Posterior cingulate gyrus (tissue), 11 donors: ENCODE measurements at places on chromosomes 6 and 20.

DNA sequence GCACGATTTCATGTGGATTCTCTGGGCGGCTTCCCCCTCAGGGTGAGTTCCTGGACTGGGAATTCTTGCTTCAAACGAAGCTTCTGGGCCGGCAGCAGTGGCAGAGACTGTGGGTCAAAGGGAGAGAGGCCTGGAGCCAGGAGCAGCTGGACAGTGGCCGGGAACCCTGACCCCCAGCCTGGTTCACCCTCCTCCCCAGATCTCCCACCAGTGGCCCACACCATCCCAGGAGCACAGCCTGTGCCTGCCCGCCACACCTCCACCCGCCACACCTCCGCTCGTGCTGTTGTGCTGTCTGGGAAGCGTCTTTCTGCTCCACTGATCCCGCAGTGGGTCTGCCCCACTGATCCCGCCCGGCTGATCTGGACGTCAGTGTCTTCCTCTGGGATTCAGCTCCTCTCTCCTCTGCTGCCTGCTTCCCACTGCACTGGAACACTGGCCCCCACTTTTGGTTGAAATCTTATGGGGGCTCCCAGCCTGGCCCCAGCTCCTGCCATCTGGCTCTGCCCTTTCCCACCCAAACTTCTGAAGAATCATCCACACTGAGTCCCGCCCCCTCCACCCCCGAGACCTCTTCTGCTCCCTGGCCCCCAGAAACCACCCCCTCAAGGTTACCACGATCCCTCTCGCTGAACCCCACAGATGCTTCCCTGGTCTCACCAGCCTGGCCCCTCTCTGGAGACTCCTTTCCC is 9.8 kb downstream of the ZBP1 start:
- DNase-seq, result no peak

- no peak for DNase-seq
Measured at GRCh38 chr20:63525971-63526370, 5.4 kb downstream of the PPDPF start.

GRCh38 chr6:14542670-14543366 is 425.2 kb downstream of the CD83 start:
- DNase-seq, result peak; percentile 87

DNA sequence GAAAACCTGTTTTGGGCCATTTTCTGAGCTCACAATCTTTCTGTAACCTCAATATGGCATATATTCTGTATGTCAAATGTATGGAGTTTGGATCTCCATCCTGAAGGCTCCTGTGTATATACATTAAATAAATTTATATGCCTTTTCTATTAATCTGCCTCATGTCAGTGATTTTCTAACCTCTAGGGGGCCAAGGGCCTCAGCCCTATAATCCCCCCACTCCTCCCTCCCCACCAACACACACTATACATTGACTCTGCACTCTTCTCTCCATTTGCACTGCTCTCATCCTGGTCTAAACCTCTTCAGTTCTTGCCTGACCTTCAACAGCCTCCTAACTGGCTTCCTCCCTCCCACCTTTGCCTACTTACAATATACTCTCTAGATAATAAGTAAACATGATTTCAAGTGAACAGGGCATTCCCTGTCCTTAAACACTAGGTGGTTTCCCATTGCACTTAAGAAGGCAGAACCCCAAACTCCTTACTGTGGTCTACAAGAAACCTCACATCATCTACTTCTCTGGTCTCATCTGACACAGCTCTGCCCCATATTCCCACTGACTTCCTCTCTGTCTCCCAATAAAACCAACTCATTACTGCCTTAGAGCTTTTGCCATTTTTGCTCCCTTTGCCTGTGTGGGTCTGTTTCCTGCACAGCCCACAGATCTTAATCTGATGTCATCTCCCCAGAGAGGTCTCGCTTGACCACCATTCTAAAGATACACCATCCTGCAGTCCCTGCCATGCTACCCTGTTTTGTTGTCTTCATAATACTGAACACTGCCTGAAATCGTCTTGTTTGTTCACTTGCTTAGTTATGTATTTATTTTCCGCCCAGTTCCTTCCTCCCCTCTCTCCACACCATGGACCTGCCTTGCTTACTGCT is 213.7 kb downstream of the SYNE1 start:
- DNase-seq, result no peak

DNA sequence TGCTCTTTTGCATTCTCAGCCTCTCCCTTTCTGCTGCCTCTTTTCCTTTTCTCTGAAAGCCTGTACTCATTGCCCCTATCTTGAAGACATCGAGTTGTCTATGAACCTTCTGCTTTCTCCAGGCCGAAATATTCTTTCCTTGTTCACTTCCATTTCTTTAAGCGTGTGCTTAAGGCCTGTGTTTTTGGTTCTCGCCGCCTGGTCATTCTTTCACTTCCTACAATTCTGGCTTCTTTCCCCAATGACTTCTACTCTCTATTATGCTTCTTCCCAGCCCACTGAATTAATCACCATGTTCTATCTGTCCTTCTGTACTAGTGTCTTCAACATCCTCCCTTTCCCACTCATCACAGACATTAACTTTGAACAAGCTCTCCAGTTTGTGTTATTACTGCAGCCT is 69.6 kb downstream of the C6orf52 start:
- no peak for DNase-seq

DNA sequence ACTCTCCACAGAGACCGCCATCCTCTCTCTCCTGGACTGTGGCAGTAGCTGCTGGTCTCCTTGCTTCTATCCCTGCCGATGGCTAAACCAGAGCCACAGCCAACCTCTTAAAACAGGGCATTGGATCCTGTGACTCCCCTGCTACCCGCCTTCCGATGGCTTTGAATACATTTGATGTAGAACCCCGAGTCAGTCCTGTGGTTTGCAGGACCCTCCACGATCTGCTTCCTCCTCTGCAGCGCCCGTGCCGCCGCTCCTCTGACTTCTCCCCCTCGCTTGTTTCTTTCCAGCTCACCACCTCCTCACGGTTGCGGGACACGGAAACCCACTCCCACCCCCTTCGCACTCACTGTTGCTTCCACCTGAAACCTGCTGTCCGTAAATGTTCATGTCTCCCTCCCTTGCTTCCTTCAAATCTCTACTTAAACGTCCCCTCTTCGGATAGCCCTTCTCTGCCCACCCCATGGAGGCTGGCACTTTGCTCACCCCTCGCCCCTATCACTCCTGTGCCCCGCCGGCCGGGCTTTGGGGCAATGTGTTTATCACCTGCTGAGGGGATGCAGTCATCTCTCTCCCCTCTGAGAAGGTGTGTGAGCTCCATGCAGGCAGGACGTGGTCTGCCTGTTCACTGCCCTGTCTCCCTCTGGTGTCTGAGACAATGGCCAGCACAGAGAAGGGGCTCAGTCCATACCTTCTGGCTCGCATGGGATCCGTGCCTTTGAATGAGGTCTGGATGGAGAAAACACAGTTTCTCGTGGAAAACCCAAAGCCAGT is 67.8 kb downstream of the GFOD1 start:
- no peak for DNase-seq

GRCh38 chr6:91569071-91569470 is 982.2 kb upstream of the MAP3K7 start:
- no peak for DNase-seq

- DNase-seq, result no peak
Measured at GRCh38 chr6:115986026-115986425, 74.7 kb downstream of the FRK start.

GRCh38 chr6:33380272-33380981 is 11.2 kb upstream of the KIFC1 start:
- no peak for DNase-seq

DNA sequence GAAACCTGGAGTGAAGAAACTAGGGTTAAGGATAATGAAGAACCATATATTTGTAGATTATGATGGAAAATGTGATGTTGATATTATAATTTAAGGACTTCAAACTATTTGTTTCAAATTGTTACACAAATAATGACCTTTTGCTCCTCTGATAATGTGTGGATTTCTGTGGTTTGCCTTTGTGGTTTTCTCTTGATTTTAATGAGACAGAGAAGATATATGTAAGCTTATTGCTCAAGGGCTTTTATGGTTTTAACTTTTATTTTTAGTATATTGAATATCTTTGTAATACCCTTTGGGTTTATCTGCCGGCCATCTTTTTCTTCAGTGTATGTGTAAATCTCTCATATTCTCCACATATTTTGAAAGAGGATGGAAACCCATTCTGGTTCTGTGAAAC is 362.3 kb downstream of the RIMS1 start:
- DNase-seq, result no peak

DNA sequence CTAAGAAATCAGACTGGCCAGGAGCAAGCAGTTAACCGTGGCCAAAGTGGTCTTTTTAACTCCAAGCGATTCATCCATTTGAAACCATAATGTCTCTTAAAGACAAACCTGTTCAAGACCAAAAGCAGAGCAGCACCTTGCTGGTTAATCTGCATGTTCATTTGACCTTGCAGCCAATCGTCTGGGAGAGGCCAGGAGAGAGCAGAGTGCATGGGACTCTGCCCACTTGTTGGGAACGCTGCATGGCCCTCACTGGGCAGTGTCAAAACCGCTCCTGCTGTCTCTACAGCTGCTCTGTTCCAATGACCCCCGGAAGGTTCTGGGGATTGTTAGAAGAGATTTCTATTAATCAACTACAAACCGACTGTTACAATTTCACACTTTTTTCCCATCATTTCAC is 79.6 kb downstream of the OLIG3 start:
- DNase-seq, result no peak

- DNase-seq, result no peak
Measured at GRCh38 chr6:22697306-22697705, 127.9 kb downstream of the HDGFL1 start.

GRCh38 chr6:56531839-56532595 is 110.7 kb downstream of the DST start:
- DNase-seq, result no peak

GRCh38 chr20:7147220-7147601 is 379.7 kb downstream of the BMP2 start:
- no peak for DNase-seq

GRCh38 chr6:112437058-112437457 is 89.9 kb downstream of the RFPL4B start:
- no peak for DNase-seq

- no peak for DNase-seq
Measured at GRCh38 chr6:394641-395289, 3.2 kb downstream of the IRF4 start.

DNA sequence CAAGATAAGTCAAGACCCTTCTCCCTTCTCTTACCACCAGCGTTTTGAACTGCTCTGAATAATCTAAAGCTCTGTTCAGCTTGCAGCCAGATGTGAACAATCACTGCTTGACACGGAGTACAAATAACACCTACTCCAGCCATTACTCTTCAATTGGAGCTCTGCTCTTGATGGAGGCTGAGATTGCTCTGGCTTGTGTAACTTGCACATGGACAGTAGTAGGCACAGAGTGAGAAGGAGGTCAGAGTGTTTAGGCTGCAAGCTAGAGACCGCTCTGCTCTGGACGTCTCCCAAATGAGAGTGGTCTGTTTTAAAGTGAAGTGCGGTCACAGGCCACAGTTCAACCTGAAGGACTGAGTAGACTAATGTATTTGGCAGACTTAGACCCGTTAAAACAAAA is 158.3 kb downstream of the HDGFL1 start:
- DNase-seq, result no peak

- no peak for DNase-seq
Measured at GRCh38 chr6:28589234-28589956, 63.7 kb downstream of the GPX5 start.

- no peak for DNase-seq
Measured at GRCh38 chr6:166027761-166028160, 139.9 kb downstream of the TBXT start.

GRCh38 chr6:7073082-7073820 is 34.5 kb upstream of the RREB1 start:
- no peak for DNase-seq

- DNase-seq, result no peak
Measured at GRCh38 chr20:50673466-50674137, 17.7 kb downstream of the RIPOR3 start.
